Tibial nerve (tissue), 4 donors: ENCODE measurements at places on chromosomes 5 and 9. TPM values are rescaled to one million over a fixed set of nuclear protein-coding genes. Genes with fewer than 3 reads are reported as not detected.

The HMMR gene
- 0.78 TPM for total RNA-seq

The BAAT gene
- not detected for total RNA-seq

The FEM1C gene
- 19.9 TPM for total RNA-seq

The DBH gene
- not detected for total RNA-seq

The NUP155 gene
- 20.4 TPM for total RNA-seq

The EQTN gene
- total RNA-seq, result not detected

The STPG3 gene
- total RNA-seq, result not detected

The PTPN3 gene
- total RNA-seq, result 1.6 TPM

The SLC34A3 gene
- total RNA-seq, result not detected

The AGPAT2 gene
- total RNA-seq, result 154 TPM

The TLX3 gene
- total RNA-seq, result not detected

The OMD gene
- 62.8 TPM for total RNA-seq

The PCDHA5 gene
- total RNA-seq, result 0.66 TPM

The ZBTB43 gene
- total RNA-seq, result 10.4 TPM

The IL3 gene
- not detected for total RNA-seq

The CDC20B gene
- total RNA-seq, result not detected

The SMARCA2 gene
- 75.9 TPM for total RNA-seq

The AKNA gene
- 36.6 TPM for total RNA-seq

The ESM1 gene
- total RNA-seq, result 0.39 TPM

The RELL2 gene
- 6.1 TPM for total RNA-seq

The ALDH1A1 gene
- 86.4 TPM for total RNA-seq

The NACC2 gene
- total RNA-seq, result 45.6 TPM

The GLT6D1 gene
- not detected for total RNA-seq

The IER5L gene
- total RNA-seq, result 27.3 TPM

The C5orf34 gene
- 0.63 TPM for total RNA-seq

The NNT gene
- 47.1 TPM for total RNA-seq

The ABCA1 gene
- total RNA-seq, result 59.2 TPM

The TAF1L gene
- 0.21 TPM for total RNA-seq

The NSMF gene
- total RNA-seq, result 274 TPM

The CCNI2 gene
- total RNA-seq, result not detected

The FBP2 gene
- total RNA-seq, result not detected

The PDE6A gene
- not detected for total RNA-seq

The RORB gene
- 3.5 TPM for total RNA-seq

The WDR31 gene
- 1.3 TPM for total RNA-seq

The AGXT2 gene
- not detected for total RNA-seq

The TOR2A gene
- total RNA-seq, result 13.3 TPM

The PCDHB4 gene
- 19.8 TPM for total RNA-seq

The TYRP1 gene
- not detected for total RNA-seq

The NKD2 gene
- total RNA-seq, result not detected

The EFCAB9 gene
- not detected for total RNA-seq

The TAF11L10 gene
- not detected for total RNA-seq

The LEAP2 gene
- 3.1 TPM for total RNA-seq

The SYNPO gene
- 58.4 TPM for total RNA-seq

The ORM2 gene
- total RNA-seq, result not detected

The MIER3 gene
- total RNA-seq, result 36.9 TPM

The MEGF10 gene
- total RNA-seq, result 0.30 TPM

The TMEM174 gene
- total RNA-seq, result not detected

The C5orf52 gene
- total RNA-seq, result not detected

The CCDC152 gene
- 2.6 TPM for total RNA-seq

The PCDHA1 gene
- total RNA-seq, result not detected

The PGM5 gene
- 43.1 TPM for total RNA-seq

The AIF1L gene
- 53.5 TPM for total RNA-seq

The DCTN3 gene
- 64.7 TPM for total RNA-seq

The CAMK2A gene
- total RNA-seq, result 0.20 TPM

The NUTM2F gene
- total RNA-seq, result not detected

The IPO11 gene
- 31.0 TPM for total RNA-seq

The RALGDS gene
- total RNA-seq, result 49.4 TPM

The PDLIM4 gene
- 90.9 TPM for total RNA-seq

The MYMK gene
- not detected for total RNA-seq

The PHF24 gene
- 1.2 TPM for total RNA-seq
